ENCODE measurements at places on chromosomes 11 and 22.

GRCh38 chr11:132060567-132060966 is 690.2 kb downstream of the NTM start:
- no peak for DNase-seq

DNA sequence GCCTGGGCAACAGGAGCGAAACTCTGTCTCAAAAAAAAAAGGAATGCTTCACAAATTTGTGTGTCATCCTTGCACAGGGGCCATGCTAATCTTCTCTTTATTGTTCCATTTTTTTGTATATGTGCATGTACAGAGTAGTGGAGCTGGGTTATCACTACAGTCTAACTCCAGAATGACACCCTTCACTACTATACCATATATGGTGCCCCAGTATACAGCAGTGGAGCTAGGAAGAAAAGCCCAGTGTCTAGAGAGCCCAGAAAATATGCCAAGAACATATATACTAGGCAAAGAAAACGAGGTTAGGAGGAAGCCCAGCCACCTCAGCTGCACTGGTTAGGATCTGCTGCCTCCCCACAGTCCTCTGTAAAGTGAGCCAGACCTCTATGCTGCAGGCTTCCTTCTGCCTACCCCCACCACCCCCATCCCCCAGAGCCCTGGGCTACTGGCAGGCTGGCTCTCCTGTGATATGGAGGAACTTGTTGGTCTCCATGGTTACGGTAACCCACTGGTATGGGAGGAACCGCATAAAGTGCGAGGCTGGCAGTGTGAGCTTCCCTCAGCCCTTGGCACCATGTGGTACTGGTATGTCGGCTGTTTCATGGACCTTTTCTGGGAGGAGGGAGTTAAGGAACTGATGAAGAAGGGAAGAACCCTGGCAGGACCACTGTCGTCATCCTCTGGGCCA is 34.3 kb downstream of the RCOR2 start:
- no peak for DNase-seq

DNA sequence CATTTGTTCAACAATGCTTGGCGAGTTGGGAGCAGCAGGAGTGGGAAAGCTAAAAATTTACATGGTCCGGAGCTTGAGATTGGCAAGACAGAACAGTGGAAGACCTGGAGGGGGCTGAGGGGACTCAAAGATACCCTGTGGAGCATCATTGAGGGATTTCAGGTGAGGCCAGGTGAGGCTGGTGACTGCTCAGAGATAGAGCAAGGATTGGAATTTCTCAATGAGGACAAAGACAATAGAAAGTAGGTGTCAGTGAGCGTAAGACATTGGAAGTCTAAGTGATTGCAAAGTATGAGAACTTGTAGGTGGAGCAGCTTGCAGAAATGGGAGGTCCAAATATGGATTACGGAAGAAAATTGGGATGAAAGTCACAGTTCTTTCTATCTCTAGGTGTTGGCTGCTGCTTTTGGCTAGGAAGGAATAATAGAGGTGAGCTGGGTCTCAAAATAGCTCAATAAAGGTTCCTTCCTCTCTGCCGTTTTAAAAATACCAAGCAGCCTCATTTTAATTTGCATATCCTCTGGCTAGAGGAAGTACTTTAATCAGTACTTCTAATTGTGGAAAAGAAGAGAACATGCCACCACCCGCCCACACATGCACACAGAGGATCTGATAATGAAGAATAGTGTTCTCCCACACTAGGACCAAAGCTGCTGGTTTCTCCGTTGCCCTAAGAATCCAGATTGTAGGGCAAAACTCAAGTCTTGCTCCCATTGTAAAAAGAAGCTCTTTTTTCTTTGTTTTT is 41.8 kb upstream of the SORL1-AS1 start:
- no peak for DNase-seq

GRCh38 chr22:37219533-37219932 is 7.3 kb upstream of the SSTR3 start:
- no peak for DNase-seq

DNA sequence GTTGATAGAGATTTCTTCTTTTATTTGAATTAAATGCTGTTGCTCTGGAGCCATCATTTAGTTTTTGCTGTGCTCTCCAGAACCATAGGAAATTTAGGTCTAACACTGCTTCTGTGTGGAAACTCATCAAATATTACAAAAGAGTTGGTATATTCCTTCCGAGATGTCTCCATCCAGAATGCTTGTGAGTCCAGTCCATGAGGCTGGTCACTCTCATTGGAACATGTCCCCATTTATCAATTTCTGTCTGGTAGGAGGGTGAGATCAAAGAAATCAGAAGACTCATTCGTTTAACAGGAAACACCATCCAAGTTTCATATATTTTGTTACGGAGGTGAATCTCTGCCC is 52.4 kb upstream of the LMO2 start:
- no peak for DNase-seq
